ENCODE measurements at places on chromosomes 3 and 15. TPM values are rescaled to one million over a fixed set of nuclear protein-coding genes. Genes with fewer than 3 reads are reported as not detected.

Gene MKRN3
- polyA plus RNA-seq: 0.30 TPM

Gene FBXO40
- polyA plus RNA-seq: not detected

Gene ARPIN
- polyA plus RNA-seq: 9.0 TPM

Gene TMEM40
- 4.2 TPM for polyA plus RNA-seq

Gene CTXN2
- not detected for polyA plus RNA-seq

Gene FBLN2
- 4.3 TPM for polyA plus RNA-seq

Gene MOBP
- polyA plus RNA-seq: 0.10 TPM

Gene DPPA2
- not detected for polyA plus RNA-seq

Gene XCR1
- 1.1 TPM for polyA plus RNA-seq

Gene CHL1
- 4.9 TPM for polyA plus RNA-seq

Gene IQSEC1
- polyA plus RNA-seq: 13.9 TPM

Gene ATP13A4
- polyA plus RNA-seq: 25.5 TPM

Gene MESP1
- 3.2 TPM for polyA plus RNA-seq

Gene SNUPN
- 19.3 TPM for polyA plus RNA-seq

Gene CLDN18
- polyA plus RNA-seq: 118 TPM

Gene GOLGA8G
- polyA plus RNA-seq: not detected

Gene FAM43A
- 8.4 TPM for polyA plus RNA-seq
